Upper lobe of left lung (tissue), 6 donors: ENCODE measurements at places on chromosomes 4 and X.

DNA sequence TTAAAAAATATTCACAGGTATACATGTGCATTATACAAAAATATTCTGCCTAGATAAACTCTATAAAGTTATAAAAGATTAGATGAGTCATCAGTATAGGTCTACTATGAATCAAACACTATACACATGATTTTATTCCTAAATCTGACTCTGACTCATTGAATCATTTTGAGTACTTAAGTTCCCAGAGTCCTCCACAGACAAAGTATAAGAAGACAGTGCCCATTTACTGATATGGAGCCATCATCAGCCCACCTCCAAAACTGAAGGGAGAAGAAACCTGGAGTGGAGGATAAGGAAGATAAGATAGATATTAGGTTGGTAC is 28.7 kb upstream of the ANTXR2 start:
- no peak for DNase-seq

DNA sequence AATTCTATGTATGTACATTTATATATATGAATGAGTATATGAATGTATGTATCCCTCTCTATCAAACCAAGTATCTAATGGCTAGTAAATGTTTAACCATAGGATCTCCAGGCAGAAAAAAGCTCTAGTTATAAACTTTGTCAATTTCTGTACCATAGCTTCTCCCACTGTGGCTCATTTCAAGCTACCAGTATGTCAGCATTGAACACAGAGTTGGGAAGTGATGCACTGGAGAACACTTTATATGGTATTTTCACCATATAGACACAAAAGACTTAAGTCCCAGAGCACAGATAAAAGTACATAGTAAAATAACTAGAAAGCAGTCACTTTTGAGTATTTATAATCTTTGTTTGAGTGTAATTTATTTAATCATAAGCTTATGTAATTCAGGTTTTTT is 53.9 kb upstream of the ATP8A1 start:
- no peak for DNase-seq

- no peak for DNase-seq
Measured at GRCh38 chr4:183552274-183553146, 47.7 kb downstream of the ING2 start.

- no peak for DNase-seq
Measured at GRCh38 chrX:34483980-34484379, 173.1 kb downstream of the TMEM47 start.

DNA sequence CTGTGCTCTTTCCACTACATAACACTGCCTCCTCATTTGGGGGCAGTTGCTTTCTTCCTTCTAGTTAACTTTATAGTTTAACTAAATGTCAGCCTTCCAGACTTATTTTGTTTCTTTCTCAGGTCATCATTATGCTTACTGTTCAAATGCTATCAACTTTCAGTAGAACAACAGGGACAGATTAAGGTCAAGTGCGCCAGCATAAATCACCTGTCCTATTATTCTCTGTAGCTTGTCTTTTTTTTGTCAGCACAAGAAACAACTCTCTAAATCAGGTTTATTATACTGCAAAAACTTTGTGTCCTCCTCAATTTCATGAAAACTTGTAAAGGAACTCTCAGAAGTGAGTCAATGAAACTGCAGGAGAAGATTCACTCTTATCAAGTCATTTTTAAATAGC is 19.6 kb downstream of the SPANXA2 start:
- no peak for DNase-seq

DNA sequence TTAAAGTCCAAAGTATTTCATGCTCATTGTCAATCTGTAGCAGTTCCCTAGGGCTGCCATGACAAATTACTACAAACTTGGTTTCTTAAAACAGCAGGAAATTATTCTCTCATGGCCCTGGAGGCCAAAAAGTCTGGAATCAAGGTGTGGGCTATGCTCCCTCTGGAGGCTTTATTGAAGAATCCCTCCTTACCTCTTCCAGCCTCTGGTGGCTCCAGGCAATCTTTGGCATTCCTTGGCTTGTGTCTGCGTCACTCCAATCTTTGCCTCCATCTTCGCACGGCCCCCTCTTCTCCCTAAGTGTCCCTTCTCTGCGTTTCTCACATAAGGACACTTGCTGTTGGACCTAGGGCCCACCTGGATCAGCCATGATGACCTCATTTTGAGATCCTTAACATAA is 170.4 kb downstream of the SMIM20 start:
- DNase-seq = no peak

- no peak for DNase-seq
Measured at GRCh38 chr4:7843831-7844593, 95.6 kb downstream of the AFAP1 start.

GRCh38 chr4:152258804-152259708 is 276.8 kb downstream of the FBXW7 start:
- no peak for DNase-seq

GRCh38 chr4:101987623-101988243 is 197.2 kb downstream of the BANK1 start:
- no peak for DNase-seq

DNA sequence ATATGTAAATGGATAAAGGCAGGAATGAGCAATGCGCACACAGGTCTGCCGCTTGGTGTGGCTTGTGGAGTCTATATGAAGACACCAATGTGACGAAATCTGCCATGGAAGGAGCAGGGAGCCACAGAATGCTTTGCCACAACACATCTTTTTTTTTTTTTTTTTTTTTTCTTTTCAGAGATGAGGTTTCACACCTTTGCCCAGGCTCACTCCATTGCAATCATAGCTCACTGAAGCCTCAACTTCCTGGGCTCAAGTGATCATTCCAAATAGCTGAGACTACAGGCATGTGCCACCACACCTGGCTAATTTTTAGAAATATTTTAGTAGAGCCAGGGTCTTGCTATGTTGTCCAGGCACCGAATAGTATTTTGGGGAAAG is 17.4 kb upstream of the SLC34A2 start:
- no peak for DNase-seq

DNA sequence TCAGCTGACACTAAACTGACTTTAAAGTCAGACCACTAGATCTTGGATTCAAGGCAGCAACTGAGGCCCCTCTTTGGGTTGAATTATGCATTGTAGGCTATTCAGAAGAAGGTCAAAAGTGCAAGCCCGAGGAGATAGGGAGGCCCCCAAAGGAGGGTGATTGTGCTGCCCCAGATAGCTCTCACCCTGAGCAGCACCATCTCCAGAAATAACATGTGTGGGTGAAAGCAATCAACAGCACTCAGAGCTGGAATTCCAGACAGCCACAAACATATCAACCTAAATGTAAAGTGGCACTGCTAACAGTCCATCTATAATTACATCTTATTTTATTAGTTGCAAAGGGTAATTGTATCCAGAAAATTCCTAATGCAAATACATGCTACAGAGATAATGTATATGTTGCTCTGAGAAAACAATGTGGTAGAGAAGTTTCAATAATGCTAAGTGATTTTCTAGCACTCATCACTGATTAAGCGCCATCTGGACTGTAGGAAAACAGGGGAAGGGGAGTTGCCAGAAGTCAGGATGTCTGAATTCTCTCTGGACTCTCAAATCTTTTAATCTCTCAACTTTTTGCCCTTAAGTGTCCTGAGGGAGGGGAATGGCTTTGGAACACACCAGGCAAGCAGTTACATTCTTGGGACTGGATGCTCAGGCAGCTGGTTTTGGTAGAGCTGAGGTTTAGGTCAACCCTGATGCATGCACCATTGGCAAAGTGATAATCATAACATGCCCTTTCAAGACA is 61.8 kb upstream of the SFRP2 start:
- no peak for DNase-seq

GRCh38 chr4:179927473-179927872 is 2315.7 kb upstream of the TENM3 start:
- no peak for DNase-seq
